ENCODE measurements at places on chromosomes 2 and 18. TPM values are rescaled to one million over a fixed set of nuclear protein-coding genes. Genes with fewer than 3 reads are reported as not detected.
A peak's percentile ranks its signal among the peaks of the same experiment; 100 is the strongest.

- H3K36me3 ChIP-seq, result no peaks in the 10 kb centered on the region
- DNase-seq, result no peak
- H3K27me3 ChIP-seq, result no peaks in the 10 kb centered on the region
- no peak overlapping the region for H3K4me3 ChIP-seq
- no peaks in the 10 kb centered on the region for H3K4me1 ChIP-seq
Measured at GRCh38 chr2:78614726-78615125, 410.8 kb upstream of the REG3G start.

Gene SERPINB12
- not detected for total RNA-seq

DNA sequence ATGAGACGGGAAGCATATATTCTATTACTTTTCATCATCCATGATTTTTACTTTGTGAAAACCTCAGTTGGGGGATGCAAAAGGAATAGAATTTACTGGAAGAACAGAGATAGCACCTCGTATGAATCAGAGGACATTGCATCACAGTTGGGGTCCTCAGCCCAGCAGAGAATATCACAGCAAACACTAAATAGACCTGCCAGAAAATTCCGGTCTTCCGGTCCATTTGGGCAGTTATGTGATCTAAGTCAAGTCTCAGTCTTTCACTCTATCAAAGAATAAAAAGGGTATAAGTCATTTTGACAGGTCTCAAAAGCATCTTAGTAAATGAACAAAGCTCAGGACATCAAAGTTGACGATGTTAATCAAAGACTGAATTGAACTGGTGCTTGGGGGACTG is 1100.6 kb downstream of the DPP10 start:
- DNase-seq, result no peak
- no peaks in the 10 kb centered on the region for H3K36me3 ChIP-seq
- H3K27ac ChIP-seq, result no peak overlapping the region
- H3K4me3 ChIP-seq, result no peak overlapping the region

DNA sequence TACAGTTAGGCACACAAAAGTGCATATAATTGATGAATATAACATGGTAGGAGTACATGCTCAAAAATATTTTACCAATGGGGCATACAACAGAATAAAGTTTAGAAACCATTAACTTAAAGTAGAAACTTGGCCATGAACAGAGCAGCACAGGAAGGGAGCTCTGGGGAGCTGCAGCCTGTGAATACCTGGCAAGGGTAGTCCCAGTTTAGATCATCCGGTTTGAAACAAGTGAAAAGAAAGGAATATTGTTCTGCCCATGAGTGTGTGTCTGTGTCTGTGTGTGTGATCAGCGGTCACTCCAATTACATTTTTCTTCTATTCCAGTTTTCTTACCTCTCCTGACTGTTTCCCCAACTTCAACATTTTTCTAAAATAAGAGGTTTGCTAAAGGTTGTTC is 233.0 kb downstream of the ALK start:
- H3K36me3 ChIP-seq, result no peaks in the 10 kb centered on the region
- no peak overlapping the region for H3K4me3 ChIP-seq
- no peaks in the 10 kb centered on the region for H3K27me3 ChIP-seq
- no peaks in the 10 kb centered on the region for H3K4me1 ChIP-seq
- no peak overlapping the region for H3K27ac ChIP-seq

- H3K27me3 ChIP-seq, result no peaks in the 10 kb centered on the region
- no peak for DNase-seq
- H3K4me1 ChIP-seq, result peaks cover 23% of the 10 kb centered on the region
- H3K27ac ChIP-seq, result no peak overlapping the region
Measured at GRCh38 chr2:212546669-212547068, 8.1 kb upstream of the ERBB4 start.

Gene TMEM17
- total RNA-seq, result 0.42 TPM

DNA sequence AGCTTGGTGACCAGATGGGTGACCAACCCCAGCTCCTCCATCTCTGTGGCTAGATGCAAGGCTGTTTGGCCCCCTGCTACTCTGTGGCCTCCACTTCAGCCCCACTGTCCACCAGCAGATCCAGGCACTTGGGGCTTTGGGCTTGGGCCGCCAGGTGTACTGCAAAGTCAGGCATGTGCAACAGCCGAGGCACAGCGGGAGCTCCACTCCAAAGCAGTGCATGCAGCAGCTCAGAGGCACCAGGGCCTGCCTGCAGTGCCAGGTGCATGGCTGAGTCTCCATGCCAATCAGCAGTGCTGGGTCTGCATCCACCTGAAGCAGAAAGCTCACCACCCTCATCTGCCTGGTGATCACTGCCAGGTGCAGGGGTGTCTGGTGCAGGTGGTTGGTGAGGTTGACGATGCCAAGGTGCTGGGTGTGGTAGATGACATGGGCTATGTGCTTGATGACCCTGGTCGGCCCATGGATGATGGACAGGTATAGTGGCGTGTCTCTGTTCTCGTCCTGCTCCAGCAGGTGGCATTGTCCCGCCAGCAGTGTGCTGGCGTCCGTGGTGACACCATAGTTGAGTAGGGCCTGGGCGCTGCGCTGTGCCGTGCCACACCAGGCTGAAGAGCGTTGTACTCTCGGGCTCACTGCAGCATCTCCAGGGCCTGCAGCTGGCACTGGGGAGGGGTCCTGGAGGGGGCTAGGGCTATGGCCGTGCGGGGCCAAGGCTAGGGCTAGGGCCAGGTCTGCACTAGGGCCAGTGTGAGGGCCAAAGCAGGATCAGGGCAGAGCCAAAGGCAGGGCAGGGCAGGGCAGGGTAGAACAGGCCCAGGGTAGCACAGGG is 1.0 kb upstream of the ANKRD62 start:
- no peaks in the 10 kb centered on the region for H3K4me1 ChIP-seq
- no peak overlapping the region for H3K27ac ChIP-seq
- H3K36me3 ChIP-seq, result no peaks in the 10 kb centered on the region
- no peaks in the 10 kb centered on the region for H3K27me3 ChIP-seq
- no peak for DNase-seq

- H3K27me3 ChIP-seq, result no peaks in the 10 kb centered on the region
- H3K4me3 ChIP-seq, result no peak overlapping the region
- DNase-seq, result no peak
Measured at GRCh38 chr2:102657770-102658169, 38.4 kb downstream of the SLC9A2 start.

DNA sequence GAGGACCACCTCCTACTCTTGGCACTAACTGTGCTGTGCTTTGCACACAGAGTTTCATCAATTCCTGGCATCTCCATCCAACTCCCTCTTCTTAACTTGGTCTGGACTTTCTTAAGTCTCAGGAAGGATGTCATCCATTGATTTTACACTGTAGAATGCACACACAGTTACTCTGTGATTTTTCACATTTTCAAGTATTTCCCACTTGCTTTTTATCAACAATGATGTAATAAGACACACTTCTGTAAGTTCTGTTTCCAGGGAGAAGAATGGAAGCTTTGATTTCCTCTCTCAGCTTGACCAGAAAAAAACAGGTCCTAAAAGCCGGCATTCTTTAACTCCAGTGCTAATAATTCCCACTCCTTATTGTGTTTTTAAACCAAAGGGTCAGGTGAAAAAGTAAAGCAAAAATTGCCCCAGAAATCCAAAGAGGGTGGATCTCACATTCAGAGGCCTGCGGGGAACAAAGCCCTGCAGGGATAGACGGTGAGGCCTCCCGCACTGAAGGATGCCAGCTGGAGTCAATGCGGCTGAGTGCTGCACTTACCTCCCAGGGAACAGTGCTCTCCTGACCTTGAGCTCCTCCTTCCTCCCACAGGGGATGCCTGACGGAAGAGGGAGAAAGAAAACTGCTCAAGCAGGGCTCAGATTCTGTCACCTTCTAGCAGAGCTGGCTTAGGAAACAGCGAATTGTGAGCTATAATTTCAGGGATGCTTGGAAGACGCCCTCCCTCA is 83.1 kb downstream of the PDCL3 start:
- H3K27me3 ChIP-seq, result no peaks in the 10 kb centered on the region
- no peaks in the 10 kb centered on the region for H3K4me1 ChIP-seq
- H3K36me3 ChIP-seq, result no peaks in the 10 kb centered on the region
- no peak overlapping the region for H3K27ac ChIP-seq
- H3K4me3 ChIP-seq, result no peak overlapping the region

Gene CNGA3
- not detected for total RNA-seq

DNA sequence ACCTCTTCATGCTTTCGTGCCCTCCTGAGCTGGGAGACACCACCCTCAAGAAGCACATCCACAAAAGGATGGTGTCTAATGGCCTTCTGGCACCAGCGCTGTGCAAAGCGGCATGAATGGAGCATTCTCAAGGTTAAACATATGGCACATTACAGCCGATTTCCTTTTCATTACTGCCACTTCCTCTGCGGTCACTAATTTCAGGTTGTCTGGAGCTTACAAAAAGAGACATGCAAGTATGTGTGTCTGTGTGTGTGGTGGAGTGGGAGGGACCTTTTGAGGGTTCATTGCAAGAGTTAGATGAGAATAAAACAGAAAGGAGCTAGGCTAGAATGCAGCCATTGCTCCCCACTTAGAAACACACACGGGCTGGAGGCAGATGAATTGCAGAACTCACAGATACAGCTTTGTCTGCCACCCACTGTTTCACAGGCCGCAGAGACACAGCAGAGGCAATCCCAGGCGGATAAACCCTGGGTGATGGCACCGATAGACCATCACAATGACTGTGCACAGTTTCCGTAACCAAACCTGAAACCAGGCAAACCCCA is 76.0 kb downstream of the TGIF1 start:
- DNase-seq, result no peak
- no peak overlapping the region for H3K27ac ChIP-seq
- no peaks in the 10 kb centered on the region for H3K36me3 ChIP-seq

Gene C2orf78
- not detected for total RNA-seq

GRCh38 chr2:88071365-88071764 is 3.7 kb downstream of the SMYD1 start:
- no peak for DNase-seq
- no peaks in the 10 kb centered on the region for H3K27me3 ChIP-seq
- H3K4me3 ChIP-seq, result no peak overlapping the region
- no peaks in the 10 kb centered on the region for H3K4me1 ChIP-seq
- H3K36me3 ChIP-seq, result no peaks in the 10 kb centered on the region

- H3K4me3 ChIP-seq, result no peak overlapping the region
- peaks cover 33% of the 10 kb centered on the region for H3K4me1 ChIP-seq
- no peak overlapping the region for H3K27ac ChIP-seq
- no peaks in the 10 kb centered on the region for H3K27me3 ChIP-seq
- no peak for DNase-seq
Measured at GRCh38 chr2:164735309-164735919, 106.2 kb downstream of the COBLL1 start.

Gene ST3GAL5
- total RNA-seq, result 11.9 TPM

GRCh38 chr18:57434536-57435494 is at the start of gene ONECUT2:
TSS of gene ONECUT2 (plus strand) at chr18:57435374. CDS start at chr18:57435717, 343 bp downstream.
- no peaks in the 10 kb centered on the region for H3K36me3 ChIP-seq
- peaks cover 46% of the 10 kb centered on the region for H3K4me1 ChIP-seq
- peak; percentile 59 for DNase-seq
- H3K4me3 ChIP-seq, result peak within 1 kb of the TSS; percentile 69

DNA sequence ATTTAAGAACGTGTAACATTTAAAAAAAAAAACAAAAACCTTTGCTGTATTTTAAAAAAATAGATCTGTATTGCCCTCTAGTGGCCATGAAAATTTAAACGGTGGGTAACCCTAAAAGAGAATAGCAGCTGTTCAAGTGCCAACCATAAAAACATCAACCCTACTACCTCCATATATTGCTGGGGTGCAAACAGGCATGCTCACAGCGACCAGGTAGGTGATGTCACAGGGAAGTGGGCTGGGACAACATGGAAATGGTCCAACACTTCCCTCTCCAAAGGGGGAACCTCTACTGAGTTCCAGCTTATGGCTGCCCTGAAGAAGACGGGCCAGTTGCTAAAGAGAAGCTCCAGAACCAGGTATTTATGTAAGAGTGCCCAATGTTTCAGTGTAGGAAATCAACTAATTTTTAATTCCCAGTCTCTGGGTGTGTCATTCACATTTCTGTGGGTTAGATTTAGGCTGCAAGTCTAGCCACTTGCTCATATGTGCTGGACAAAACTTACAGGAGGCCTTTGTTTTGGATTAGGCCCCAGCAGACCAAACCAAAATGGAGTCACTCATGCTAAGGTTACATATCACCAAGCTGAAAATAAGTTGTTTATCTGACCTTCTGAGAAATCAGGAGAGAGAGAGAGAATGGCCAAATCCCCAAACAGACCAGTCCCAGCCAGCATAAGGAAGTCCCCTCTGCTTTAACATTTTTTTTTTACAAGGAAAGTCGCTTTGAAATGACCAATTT is 54.5 kb downstream of the SKA1 start:
- H3K36me3 ChIP-seq, result no peaks in the 10 kb centered on the region
- no peak overlapping the region for H3K27ac ChIP-seq
- no peaks in the 10 kb centered on the region for H3K4me1 ChIP-seq
- no peaks in the 10 kb centered on the region for H3K27me3 ChIP-seq
- no peak overlapping the region for H3K4me3 ChIP-seq

GRCh38 chr2:217326238-217327022 is 466.6 kb upstream of the TNP1 start:
- H3K4me3 ChIP-seq, result no peak overlapping the region
- H3K4me1 ChIP-seq, result peaks cover 22% of the 10 kb centered on the region
- no peak overlapping the region for H3K27ac ChIP-seq
- H3K36me3 ChIP-seq, result no peaks in the 10 kb centered on the region
- no peak for DNase-seq

GRCh38 chr2:168552450-168552856 is 96.4 kb downstream of the CERS6 start:
- no peak overlapping the region for H3K27ac ChIP-seq
- DNase-seq, result no peak

DNA sequence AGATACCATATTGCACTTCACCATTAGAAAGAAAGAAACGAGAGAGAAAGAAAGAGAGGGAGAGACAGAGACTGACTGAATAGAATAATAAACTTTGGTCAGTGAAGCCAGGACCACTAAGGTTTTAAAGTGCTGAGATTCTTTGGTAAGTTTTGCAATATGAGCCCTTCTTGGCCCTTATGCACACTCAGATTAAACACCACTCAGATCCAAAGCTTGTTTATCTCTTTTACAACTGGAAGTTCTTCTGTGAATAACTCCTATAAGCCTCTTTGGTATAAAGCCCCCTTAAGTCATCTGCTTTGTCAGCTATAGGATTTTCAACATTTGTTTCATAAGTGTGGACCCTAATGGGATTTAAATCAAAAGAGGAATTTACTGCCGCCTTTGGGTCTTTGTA is 40.8 kb downstream of the PID1 start:
- H3K4me3 ChIP-seq, result no peak overlapping the region
- H3K36me3 ChIP-seq, result peaks cover 5% of the 10 kb centered on the region
- H3K27me3 ChIP-seq, result no peaks in the 10 kb centered on the region
- no peak for DNase-seq
- H3K4me1 ChIP-seq, result peaks cover 10% of the 10 kb centered on the region

GRCh38 chr18:8232791-8233190 is 376.4 kb upstream of the RAB12 start:
- no peak for DNase-seq
- no peaks in the 10 kb centered on the region for H3K36me3 ChIP-seq
- no peak overlapping the region for H3K27ac ChIP-seq
- H3K4me3 ChIP-seq, result no peak overlapping the region
- no peaks in the 10 kb centered on the region for H3K4me1 ChIP-seq
- no peaks in the 10 kb centered on the region for H3K27me3 ChIP-seq

GRCh38 chr2:85166021-85166420 is 32.8 kb downstream of the TCF7L1 start:
- DNase-seq, result no peak
- no peaks in the 10 kb centered on the region for H3K27me3 ChIP-seq
- H3K4me1 ChIP-seq, result peaks cover 41% of the 10 kb centered on the region
- no peak overlapping the region for H3K27ac ChIP-seq
- H3K4me3 ChIP-seq, result no peak overlapping the region

Data from thoracic aorta (tissue), 2 donors.